ENCODE measurements at places on chromosomes 6 and 20.

- DNase-seq = no peak
Observed at GRCh38 chr6:17826301-17826700, 119.6 kb upstream of the NUP153 start.

DNA sequence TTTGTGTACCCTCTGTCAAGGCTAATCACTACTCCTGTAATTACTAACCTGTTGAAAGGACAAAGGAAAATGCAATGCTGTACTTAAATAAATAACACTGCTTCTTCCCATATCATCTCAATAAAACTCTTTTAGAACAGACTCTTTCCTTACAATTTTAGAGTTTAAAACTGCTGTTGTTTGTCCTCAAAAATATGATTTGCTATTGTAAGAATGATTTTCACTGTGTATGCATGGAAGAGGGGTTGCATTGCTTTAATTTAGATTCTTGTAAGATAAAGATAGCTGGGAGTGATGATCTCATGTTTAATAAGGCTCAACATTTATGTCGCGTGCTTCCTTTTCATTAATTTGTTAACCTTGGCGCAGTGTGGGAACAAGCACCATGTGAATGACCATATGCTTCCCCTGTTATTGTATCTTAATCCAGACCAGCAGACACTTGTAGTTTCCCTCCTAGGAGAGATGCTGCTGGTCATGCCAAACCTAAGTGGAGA is 89.8 kb upstream of the ATXN1 start:
- no peak for DNase-seq

- DNase-seq = no peak
Observed at GRCh38 chr6:31379850-31380249, 22.9 kb upstream of the HLA-B start.

- DNase-seq = no peak
Observed at GRCh38 chr6:112691289-112691688, 344.2 kb downstream of the RFPL4B start.

DNA sequence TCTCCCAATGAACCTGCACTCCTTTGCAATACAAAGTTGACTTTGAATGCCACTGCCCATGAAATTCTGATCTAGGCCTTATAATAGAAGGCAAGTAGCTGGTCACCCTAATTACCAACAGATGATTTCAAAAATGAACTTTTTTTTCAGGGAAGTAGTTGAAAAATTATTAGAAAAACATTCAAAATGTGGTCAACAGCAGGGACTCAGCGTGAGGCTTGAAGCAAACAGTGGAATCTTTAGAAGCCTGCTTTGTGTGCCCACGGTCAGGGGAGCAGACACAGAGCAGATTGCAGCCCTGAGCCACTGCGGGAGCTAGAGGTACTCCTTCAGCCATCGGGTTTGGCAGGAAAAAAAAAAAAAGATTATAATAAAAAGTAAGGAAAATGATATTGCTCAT is 87.1 kb upstream of the HEY2 start:
- DNase-seq = no peak

GRCh38 chr6:156398371-156398770 is 378.8 kb upstream of the ARID1B start:
- no peak for DNase-seq

DNA sequence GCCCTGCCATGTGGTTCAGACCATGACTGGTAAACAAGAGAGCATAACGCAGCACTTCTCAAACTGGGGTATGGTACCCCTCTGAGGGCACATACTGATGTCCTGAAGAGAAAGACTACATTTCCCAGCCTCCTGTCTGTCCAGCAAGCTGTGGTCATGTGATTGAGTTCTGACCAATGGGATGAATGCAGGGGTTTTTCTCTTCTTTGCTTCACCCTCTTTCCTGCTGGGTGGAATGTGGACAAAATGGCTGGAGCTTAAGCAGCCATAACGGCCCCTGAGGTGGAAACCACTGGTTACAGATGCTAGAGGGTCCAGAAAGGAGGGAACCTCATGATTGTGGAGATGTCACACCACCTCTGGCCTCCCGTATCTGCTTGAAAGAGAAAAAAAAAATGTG is 19.4 kb upstream of the KCNB1 start:
- no peak for DNase-seq

GRCh38 chr6:15526212-15526701 is 136.6 kb downstream of the DTNBP1 start:
- no peak for DNase-seq

GRCh38 chr6:77092971-77093370 is 370.3 kb downstream of the HTR1B start:
- DNase-seq = no peak

All from activated CD8-positive, alpha-beta memory T cell treated with anti-CD3 and anti-CD28 coated beads for 48 hours (primary cell).